EL (cell line): ENCODE measurements at places on chromosomes 13 and 19.

GRCh38 chr19:10554760-10555609 lies 10.8 kb downstream of the KRI1 start:
- no peak for DNase-seq

- DNase-seq = no peak
Observed at GRCh38 chr19:33736158-33736557, 60.5 kb upstream of the KCTD15 start.

GRCh38 chr13:24925318-24926231 lies 161.6 kb downstream of the RNF17 start:
- no peak for DNase-seq

DNA sequence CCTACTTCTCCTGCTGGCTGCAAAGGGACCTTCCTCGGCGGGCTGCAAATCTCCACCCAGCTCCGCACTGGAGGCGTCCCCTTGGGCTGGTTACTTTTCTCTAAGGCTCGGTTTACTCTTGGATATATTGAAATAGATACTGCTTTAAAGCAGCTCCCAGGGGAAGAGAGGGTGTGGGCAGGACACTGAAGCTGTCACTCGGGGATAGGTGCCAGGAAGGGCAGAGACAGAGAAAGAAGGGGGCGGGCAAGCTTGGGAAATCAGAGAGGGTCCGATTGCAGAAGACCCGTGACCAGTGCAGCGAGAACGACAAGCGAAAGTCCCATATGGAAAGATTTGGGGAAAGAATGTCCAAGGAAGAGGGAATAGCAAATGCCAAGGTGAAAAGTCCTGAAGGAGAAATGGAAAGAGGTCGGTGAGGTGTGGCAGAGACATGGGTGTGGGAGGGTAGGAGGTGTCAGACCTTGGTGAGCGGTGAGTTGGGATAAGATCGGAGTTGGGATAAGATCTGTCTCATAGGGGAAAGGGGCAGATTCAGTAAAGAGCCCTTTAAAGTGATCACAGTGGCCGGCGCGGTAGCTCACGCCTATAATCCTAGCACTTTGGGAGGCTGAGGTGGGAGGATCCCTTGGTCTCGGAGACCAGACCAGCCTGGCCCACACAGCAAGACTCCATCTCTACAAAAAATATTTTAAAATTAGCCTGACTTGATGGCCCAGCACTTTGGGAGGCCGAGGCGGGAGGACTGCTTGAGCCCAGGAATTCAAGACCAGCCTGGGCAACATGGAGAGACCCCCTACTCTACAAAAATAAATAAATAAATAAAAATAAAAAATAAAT lies 618 bp downstream of the THSD8 start:
- no peak for DNase-seq

DNA sequence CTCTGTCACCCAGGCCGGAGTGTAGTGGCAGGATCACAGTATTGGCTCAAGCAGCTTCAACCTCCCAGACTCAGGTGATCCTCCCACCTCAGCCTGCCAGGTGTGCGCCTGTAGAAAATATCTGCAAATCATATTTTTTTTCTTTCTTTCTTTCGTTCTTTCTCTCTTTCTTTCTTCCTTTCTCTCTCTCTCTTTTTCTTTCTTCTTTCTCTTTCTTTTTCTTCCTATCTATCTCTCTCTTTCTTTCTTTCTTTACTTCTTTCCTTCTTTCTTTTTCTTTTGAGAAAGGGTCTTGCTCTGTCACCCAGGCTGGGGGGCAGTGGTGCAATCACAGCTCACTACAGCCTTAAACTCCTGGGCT lies 16.3 kb upstream of the IGSF23 start:
- no peak for DNase-seq

GRCh38 chr13:26221399-26221720 lies 754 bp downstream of the RNF6 start:
- no peak for DNase-seq

- DNase-seq = no peak
Observed at GRCh38 chr13:30943881-30944280, 11.4 kb downstream of the TEX26 start.

DNA sequence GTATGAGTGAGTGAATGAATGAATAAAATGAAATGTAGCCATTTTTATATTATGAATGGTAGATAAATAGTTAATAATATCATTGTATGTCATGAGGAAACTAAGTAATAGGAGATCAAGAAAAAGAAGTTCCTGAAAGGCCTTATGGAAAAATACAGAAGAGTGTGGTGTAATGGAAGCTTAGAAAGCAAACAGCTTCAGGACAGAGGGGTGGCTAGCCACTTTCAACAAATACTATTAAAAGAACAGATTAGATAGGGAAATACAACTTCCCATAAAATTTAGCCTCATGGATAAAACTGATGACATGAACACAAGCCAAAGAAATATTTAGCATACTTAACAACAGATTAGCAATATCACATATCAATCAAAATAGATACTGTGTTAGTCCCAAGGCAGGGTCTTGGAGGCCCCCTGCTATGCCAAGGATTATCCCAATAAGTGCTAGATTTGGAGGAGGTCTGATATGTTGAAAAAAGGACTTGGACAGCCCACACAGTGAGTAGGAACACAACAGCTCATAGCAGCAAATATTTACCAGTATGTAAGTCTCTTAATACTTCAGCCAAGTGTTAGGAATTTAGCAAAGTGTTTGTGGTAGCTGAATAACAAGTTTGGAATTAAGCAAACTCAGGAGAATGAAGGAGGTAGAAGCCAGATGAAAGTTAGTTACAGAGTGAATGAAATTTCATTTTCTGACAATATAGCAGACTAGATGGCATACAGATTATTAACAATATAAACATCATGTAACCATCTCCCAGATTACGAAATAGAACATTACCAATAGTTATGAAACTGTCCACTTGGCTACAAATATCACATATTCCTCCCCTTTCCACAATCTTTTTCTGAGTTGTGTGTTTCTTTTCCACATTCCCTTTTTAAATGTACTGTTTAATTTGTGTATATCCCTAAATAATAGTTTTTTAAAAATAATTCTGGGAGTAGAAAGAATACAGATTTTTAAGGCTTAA lies 1632.0 kb downstream of the PCDH9 start:
- DNase-seq = peak; percentile 82

DNA sequence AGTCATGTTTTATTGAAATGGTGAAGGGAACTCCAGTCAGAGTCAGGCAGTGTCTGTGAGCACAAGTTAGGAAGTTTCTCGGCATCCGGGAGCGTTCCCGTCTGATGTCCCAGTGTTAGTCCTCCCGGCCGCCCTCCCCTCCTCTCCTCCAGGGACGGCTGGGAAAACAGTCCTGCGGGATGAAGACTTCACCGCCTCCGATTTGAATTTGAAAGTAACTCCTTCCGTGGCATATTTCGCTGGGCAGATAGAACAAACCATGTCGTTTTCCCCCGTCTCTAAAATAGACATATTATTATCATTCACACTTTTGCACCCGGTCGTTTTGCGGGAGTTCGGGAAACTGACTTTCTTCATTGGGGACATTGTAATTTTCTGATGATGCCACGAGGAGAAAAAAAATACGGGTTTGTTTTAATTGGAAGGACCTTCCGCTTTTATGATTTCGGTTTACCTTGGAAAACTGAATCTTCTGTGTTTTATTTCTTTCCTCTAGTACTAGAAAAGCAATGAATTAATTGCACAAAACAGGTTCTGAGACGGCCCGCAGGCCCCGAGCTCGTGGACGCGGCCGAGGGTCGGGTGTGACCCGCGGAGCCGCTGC lies 76.6 kb downstream of the ZIC5 start:
- DNase-seq = no peak

- DNase-seq = no peak
Observed at GRCh38 chr13:45447050-45447661, 17.6 kb upstream of the COG3 start.

GRCh38 chr13:99991828-99992775 lies 10.5 kb downstream of the ZIC2 start:
- DNase-seq = no peak

GRCh38 chr19:36514012-36514612 lies 14.0 kb downstream of the ZNF260 start:
- DNase-seq = no peak

GRCh38 chr13:76822698-76823267 lies 63.4 kb downstream of the KCTD12 start:
- DNase-seq = peak; percentile 31

DNA sequence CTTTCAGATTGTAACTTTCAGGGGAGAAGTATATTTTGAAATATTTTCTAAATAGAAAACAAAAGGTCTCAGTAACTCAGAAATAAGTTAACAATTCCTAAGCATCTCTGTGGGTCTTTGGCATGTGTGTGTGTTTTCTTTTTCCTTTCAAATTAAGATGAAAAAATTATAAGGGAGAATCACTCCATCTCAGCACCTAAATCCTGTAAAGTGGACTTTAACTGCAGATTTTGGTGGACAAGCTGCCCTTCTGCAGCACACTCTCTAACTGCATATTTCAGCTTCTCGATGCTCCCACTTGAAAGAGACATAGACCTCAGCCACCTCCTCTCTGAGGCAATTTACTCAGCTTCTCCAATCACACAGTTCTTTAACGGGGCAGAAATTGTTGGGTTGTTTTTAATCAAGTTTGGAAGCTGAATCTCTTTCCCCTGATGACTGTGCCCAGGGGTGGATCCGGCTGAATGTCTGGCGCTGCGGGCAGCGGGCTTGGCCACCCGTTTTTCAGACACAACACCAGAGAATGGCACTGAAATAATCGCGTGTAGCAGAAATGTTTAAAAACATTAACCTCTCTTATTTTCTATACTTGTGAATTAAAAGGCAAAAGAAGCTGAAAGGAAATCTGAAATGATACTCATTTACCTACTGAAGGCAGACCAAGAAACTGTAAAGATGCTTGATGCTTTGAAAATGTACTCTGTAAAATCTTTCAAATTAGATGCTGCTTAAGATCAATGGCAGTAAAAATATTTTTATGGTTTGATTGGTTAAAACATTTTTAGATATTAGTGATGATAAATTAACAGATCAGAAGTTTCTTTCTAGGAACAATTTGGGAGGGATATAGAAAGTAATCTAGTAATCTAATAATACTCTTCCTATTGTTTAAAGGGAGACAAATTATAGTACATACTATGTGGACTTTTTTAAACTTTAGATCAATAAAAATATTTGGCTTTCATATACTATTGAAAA lies 12.4 kb downstream of the ZIC2 start:
- DNase-seq = no peak

DNA sequence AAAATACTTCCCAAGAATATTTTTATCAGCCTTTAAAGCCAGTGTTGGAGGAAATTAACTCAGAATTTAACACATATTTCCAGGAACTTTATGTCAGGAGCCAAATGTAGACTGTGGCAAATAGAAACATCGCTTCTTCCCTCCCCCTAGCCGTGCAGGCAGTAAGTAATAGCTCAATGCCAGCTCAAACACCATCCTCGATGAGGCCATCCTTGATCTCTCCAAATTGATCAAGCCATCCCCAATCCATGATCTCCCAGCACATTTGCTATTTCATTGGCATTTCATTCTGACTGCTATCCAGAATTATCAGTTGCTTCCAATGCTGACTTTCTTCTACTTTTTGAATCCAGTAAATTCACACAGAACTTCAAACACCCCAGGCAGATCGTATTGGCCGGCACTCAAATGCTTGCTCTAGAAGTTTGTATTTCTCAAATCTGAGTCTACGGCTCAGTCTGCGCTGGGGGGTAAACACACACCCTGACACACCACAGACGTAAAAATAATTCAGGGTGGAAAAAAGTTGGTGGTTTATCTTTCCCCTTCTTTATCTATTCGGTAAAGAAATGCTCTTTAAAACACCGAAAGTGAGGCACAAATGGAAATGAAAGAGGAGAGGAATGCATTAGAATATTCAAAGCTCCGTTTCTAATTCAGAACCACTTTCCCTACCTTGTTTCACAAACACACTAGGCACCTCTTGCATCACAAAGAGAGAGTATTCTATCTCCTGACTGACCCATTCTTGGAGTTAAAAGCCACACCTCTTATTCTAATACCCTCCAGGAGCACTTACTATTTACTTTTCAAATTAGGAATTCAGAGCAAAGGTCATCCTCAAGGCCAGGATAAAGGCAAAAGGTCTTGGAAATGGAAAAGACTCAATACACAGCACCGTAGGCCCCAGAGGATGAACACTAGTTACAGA lies 991 bp downstream of the OBI1 start:
- peak; percentile 6 for DNase-seq

- DNase-seq = peak; percentile 63
Observed at GRCh38 chr13:99916366-99917103, 55.0 kb downstream of the ZIC5 start.
